ENCODE measurements at places on chromosomes 3 and 15. TPM values are rescaled to one million over a fixed set of nuclear protein-coding genes. Genes with fewer than 3 reads are reported as not detected.
A peak's percentile ranks its signal among the peaks of the same experiment; 100 is the strongest.

Gene GOLGA8J
- 0.34 TPM for total RNA-seq

GRCh38 chr3:97970956-97971620, 1.1 kb downstream of the RIOX2 start:
- H3K27ac ChIP-seq: peak overlapping the region; percentile 90
- no peak for DNase-seq
- no peaks in the 10 kb centered on the region for H3K27me3 ChIP-seq
- H3K36me3 ChIP-seq: peaks cover 16% of the 10 kb centered on the region

DNA sequence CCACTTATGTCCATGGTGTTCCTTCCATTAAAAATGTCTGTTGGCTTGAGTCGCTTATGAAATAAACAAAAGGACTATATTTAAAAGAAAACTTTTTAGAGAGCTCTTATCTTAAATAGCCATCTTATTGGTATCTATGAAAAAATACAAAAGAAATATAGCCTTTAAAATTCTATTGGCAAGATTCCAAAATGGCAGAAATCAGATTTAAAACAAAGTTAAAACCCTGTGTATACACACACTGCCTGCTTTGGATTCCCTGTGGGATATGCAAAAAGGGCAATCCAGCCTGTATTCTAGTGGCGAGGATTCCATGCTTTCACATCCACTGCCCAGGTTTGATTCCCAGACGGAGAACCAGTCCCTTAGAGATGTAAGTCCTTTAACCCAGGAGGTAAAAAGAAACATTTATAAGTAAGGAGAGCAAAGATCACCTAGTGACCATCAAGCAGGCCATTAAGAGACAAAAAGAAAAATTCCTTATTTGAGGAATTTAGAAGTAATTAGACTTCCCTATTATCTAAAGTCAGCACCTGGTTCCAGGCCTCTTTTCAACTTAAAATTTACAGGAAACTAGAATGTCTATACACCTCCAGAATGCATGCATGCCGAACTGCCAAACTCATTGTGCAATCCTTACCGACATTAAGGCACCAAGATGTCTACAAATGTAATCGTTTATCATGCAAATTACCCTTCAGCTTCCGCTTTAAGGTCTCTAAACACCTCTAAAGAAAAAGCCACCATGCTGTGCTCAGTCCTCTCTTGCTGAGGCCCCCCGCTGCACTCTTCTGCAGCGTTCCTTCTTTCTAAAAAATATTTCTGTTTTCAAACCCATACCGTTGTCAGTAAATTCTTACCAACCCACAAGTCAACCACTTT, 69.6 kb upstream of the STRIT1 start:
- no peaks in the 10 kb centered on the region for H3K36me3 ChIP-seq
- no peak overlapping the region for H3K27ac ChIP-seq
- peaks cover 2% of the 10 kb centered on the region for H3K27me3 ChIP-seq
- H3K4me3 ChIP-seq: no peak overlapping the region
- DNase-seq: no peak

Gene CNTN4
- not detected for total RNA-seq

Gene SLC38A3
- not detected for total RNA-seq

DNA sequence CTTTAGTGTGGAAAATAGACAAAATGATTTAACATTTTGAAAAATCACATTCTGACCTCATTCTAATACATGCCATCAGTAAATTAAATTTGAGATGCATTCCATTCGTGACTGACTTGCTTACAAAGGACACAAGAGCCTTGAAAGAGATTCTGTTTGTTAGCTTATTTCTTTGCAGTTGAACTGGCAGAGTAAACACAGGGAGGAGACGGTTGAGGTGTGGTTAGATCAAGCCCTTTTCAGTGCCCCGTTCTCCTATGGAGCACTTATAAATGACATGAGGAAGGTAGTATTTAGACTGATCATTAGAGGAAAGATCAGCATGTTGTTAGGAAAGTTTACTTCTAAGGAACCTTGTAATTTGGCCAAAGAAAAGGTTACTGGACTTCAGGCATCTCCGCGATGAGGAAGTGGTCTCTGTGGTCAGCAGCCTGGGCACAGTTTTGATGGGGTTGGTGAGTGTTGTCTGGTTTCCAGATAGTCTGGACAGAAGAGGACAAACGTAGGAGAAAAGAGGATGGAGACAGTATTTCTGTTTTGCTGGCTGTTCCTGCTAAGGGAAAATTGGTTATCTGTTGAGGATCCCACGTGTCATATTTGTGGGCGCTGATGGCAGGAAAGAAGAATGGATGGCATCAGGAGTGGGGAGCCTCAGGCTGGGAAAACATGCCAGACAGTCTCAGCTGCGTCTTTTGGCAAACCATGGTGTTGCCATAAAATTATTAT, 328.9 kb upstream of the TBL1XR1 start:
- no peak for DNase-seq
- H3K27ac ChIP-seq: no peak overlapping the region
- H3K4me3 ChIP-seq: no peak overlapping the region
- H3K4me1 ChIP-seq: peaks cover 15% of the 10 kb centered on the region
- H3K36me3 ChIP-seq: no peaks in the 10 kb centered on the region
- no peaks in the 10 kb centered on the region for H3K27me3 ChIP-seq

Gene TMEM115
- 18.9 TPM for total RNA-seq

GRCh38 chr3:134328846-134329245, 45.4 kb downstream of the AMOTL2 start:
- no peak overlapping the region for H3K4me3 ChIP-seq
- H3K27me3 ChIP-seq: peaks cover 10% of the 10 kb centered on the region
- H3K36me3 ChIP-seq: no peaks in the 10 kb centered on the region

Gene ASB14
- total RNA-seq: not detected

All from activated CD8-positive, alpha-beta T cell treated with anti-CD3 and anti-CD28 coated beads, Interleukin-2, amount 10 ng/mL, durations not matched to agents 7 days and 5 days (primary cell).